ENCODE measurements at places on chromosomes 3 and 15. TPM values are rescaled to one million over a fixed set of nuclear protein-coding genes. Genes with fewer than 3 reads are reported as not detected.

LRRC34 gene
- 0.69 TPM for total RNA-seq

ANKRD63 gene
- total RNA-seq = not detected

PLSCR5 gene
- total RNA-seq = not detected

ROPN1 gene
- total RNA-seq = not detected

DUOXA2 gene
- not detected for total RNA-seq

KBTBD12 gene
- total RNA-seq = 20.6 TPM

TMCO5A gene
- total RNA-seq = not detected

CISH gene
- total RNA-seq = 74.5 TPM

CHRM5 gene
- not detected for total RNA-seq

ATP13A3 gene
- 46.6 TPM for total RNA-seq

P2RY1 gene
- total RNA-seq = 0.69 TPM

DNA sequence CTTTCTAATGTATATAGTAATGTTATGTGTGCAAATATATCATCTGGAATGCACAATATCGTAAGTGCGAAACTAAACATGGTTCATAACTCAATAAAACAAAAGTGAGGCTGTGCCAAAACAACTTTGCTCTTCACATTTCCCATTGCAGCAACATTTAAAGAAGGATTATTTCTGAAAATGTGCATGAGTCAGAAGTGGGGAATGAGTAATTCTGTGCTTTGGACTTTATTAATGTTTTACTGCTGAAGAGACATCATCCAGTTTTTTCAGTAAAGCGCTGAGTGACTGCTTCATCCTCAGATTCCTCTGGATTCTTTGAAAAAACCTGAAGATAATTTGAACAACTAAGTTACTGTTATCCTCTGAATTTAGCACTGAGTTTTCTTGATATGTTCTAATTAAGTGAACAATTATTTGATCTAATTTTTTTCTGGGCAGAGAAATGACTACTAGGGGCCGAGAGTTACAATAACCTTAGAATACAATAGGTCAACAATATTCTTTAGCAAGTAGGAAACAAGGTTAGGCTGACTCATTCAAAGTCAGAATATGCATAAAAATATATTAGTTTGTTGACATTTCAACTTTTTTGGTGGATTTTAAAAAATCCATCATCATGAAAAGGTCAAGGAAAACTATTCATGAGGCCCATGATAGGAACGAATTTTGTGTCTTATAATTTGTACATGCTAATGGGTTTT, 20.0 kb upstream of the PLCL2 start:
- no peak overlapping the region for H3K4me3 ChIP-seq
- no peaks in the 10 kb centered on the region for H3K36me3 ChIP-seq
- H3K27ac ChIP-seq = no peak overlapping the region
- peaks cover 15% of the 10 kb centered on the region for H3K4me1 ChIP-seq
- no peak for DNase-seq

DNA sequence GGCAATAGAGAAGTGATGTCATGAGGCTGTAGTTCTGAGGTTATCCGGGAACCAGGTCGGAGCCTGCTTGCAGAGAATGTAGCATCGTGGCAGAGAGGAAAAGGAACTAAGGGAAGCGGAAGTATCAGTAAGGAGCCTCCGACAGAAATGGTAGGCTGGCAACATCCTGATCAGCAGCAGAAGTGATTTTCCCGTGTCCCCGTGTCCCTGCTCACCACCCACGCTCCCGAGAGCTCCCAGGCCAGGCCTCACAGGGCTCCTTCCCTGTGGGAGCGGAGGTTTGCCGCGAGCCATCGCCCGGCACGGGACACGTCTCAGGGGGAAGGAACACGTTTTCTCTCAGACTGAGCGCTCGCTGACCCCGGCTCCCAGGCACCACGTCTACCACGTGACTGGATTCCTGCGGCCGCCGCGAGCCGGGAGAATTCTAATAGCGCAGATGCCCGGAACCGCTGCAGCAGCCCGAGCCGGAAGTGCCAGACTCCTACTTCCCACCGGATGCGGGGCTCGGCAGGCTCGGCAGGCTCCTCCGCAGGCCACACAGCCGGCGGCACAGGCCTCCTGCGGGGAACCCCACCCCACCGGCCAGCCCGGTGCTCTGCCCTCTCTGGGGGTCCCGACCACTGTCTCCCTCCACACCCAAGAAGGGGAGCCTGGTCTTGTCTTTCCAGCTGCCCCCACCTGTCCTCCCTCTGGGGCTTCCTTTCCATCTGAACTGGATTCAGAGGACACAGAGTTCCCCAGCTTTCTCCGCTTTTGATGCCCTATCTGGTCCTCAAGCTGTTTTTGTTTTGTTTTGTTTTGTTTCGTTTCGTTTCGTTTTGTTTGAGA, 99.3 kb downstream of the BDH1 start:
- H3K27ac ChIP-seq = peak overlapping the region; percentile 48
- peaks cover 10% of the 10 kb centered on the region for H3K4me1 ChIP-seq
- H3K27me3 ChIP-seq = no peaks in the 10 kb centered on the region
- DNase-seq = peak; percentile 92

DNA sequence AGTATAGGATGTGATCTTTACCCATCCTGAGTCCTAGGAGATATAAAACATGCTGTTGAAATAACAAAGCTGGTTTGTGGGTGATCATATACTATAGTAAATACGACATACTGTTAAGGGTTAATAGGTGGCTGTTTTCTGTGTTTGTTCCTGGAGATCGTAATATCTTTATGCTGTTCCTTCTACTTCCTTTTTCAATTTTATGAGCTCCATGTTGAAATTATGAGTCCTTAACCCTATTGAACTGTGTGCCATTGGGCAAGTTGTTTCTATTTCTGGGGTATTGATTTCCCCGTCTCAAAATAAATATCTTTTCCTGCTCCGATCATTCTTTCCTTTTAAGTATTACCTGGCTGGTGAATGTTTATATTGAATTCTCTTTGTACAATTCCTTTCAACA, 115.1 kb downstream of the LPP start:
- no peaks in the 10 kb centered on the region for H3K27me3 ChIP-seq
- H3K4me3 ChIP-seq = no peak overlapping the region
- H3K27ac ChIP-seq = peak overlapping the region; percentile 60
- DNase-seq = no peak
- peaks cover 55% of the 10 kb centered on the region for H3K4me1 ChIP-seq

DNA sequence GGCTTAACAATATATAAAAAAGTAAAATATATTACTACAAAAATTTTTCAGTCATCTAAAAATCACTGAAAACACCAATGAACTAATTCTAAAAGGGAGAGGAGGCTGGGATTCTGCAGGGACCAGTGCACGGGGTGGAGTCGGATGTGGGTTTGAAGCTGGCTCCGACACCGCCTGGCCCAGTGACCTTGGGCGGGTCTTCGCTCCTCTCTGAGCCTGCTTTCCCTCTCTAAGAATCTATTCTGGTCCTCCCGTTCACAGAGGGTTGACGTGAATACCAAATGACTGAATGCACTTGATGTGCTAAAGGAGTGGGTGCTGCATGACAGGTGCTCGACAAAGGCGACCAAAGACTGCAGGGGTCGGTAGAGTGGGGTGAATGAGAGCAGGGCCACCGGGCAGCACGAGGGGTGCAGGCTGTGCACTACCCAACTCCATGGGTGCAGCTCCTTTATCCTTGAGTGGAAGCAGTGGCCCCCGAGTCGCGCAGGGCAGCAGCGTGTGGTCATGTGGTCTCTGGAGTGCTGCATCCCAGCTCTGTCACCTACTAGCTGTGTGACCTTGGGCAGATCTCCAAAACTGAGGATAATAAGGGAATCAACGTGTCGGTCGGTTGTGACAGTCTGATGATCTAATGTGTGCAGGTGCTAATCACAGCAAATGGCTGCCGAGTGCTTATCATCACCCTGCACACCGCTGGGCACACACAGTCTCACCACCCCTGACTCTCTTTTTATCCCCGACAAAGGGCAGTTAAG, 8.6 kb upstream of the IQSEC1 start:
- no peaks in the 10 kb centered on the region for H3K27me3 ChIP-seq
- H3K36me3 ChIP-seq = no peaks in the 10 kb centered on the region
- no peak overlapping the region for H3K4me3 ChIP-seq
- no peak for DNase-seq

- peaks cover 77% of the 10 kb centered on the region for H3K4me1 ChIP-seq
- peak overlapping the region; percentile 92 for H3K27ac ChIP-seq
- peak; percentile 75 for DNase-seq
- no peaks in the 10 kb centered on the region for H3K36me3 ChIP-seq
These were observed 82.5 kb downstream of the AGBL1 start for GRCh38 chr15:86162172-86162591.

DNA sequence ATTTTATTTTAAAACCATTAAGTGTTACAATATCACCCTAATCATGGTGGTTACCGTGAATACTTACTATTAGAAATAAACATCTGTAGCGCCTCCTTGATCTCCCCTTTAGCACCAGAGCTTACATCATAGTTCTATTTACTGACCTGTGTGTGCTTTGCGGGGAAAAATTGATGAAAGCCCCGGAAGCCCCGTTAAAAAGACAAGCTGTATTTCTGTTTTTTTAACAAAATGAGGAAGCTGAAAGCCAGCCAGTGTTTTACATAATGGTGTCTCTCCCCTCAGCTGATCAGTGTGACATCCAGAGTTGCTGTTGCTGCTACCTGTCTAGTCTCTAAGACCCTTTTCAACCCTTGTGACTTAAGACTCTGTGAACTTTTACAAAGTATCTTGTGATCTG, 100.8 kb downstream of the OPA1 start:
- peaks cover 65% of the 10 kb centered on the region for H3K36me3 ChIP-seq
- H3K4me3 ChIP-seq = no peak overlapping the region
- no peaks in the 10 kb centered on the region for H3K27me3 ChIP-seq

- peaks cover 22% of the 10 kb centered on the region for H3K4me1 ChIP-seq
- peak; percentile 42 for DNase-seq
- no peaks in the 10 kb centered on the region for H3K27me3 ChIP-seq
- H3K4me3 ChIP-seq = no peak overlapping the region
- H3K36me3 ChIP-seq = peaks cover 8% of the 10 kb centered on the region
These were observed 12.3 kb downstream of the ABTB1 start for GRCh38 chr3:127684871-127685707.

GRCh38 chr15:91050128-91050455, 27.7 kb upstream of the VPS33B start:
- DNase-seq = no peak
- H3K27ac ChIP-seq = no peak overlapping the region
- H3K36me3 ChIP-seq = no peaks in the 10 kb centered on the region
- no peaks in the 10 kb centered on the region for H3K4me1 ChIP-seq
- peaks cover 10% of the 10 kb centered on the region for H3K27me3 ChIP-seq
- H3K4me3 ChIP-seq = no peak overlapping the region

- no peaks in the 10 kb centered on the region for H3K4me1 ChIP-seq
- H3K27ac ChIP-seq = no peak overlapping the region
- no peak overlapping the region for H3K4me3 ChIP-seq
- DNase-seq = no peak
- no peaks in the 10 kb centered on the region for H3K27me3 ChIP-seq
These were observed 27.2 kb downstream of the VEPH1 start for GRCh38 chr3:157475921-157476414.

GRCh38 chr3:136544532-136544931, 207.6 kb downstream of the STAG1 start:
- H3K27me3 ChIP-seq = no peaks in the 10 kb centered on the region
- H3K27ac ChIP-seq = no peak overlapping the region
- no peaks in the 10 kb centered on the region for H3K4me1 ChIP-seq
- no peak for DNase-seq

GRCh38 chr15:34927726-34928125, 41.8 kb downstream of the AQR start:
- H3K27ac ChIP-seq = no peak overlapping the region
- no peak overlapping the region for H3K4me3 ChIP-seq
- H3K4me1 ChIP-seq = no peaks in the 10 kb centered on the region
- peaks cover 5% of the 10 kb centered on the region for H3K36me3 ChIP-seq
- H3K27me3 ChIP-seq = no peaks in the 10 kb centered on the region

- no peak overlapping the region for H3K27ac ChIP-seq
- no peak overlapping the region for H3K4me3 ChIP-seq
- H3K4me1 ChIP-seq = peaks cover 18% of the 10 kb centered on the region
- H3K27me3 ChIP-seq = no peaks in the 10 kb centered on the region
- no peaks in the 10 kb centered on the region for H3K36me3 ChIP-seq
These were observed 3.3 kb upstream of the LRTM1 start for GRCh38 chr3:54931182-54931581.

DNA sequence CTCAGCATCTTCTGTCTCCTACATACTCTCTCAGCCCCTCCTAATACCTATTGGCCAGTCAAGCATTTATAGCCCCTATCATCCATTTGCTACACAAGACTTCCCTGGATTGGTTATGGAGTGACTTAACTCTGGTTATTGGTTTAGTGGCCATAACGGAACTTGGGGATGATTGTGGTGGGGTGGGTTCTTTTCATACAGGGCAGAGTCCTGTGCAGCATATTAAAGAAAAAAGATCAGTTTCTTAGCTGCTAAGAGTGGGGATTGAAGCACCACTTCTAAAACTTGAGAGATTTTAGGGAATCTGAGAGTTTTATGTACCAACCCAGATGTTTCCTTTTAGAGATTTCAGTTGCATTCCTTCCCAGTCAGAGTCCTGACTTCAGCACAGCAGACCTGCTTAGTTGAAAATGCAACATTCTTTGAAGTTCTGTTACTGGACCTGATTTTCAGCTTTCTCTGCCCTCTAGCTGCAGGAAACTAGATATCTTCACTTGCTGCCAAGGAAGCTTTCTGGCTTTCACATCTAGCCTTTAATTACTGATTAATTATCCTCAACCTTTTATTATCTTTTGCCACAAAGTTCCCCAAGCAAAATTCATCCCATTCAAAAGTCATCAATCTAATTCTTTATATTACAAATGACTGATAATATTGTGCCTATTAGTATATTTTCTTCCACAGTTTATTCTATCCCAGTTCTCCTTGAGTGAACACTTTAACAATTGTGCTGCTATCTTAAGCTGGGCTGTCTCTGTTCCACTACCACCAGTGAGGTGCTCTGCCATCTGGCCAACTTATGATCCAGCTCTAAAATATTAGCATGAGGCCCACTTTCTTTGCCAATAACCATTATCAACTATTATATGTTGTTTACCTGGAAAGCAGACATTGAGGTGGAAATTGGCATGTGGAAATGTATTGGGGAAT, 906.0 kb upstream of the ALCAM start:
- H3K4me1 ChIP-seq = no peaks in the 10 kb centered on the region
- H3K27me3 ChIP-seq = no peaks in the 10 kb centered on the region
- DNase-seq = no peak
- H3K27ac ChIP-seq = no peak overlapping the region
- H3K36me3 ChIP-seq = no peaks in the 10 kb centered on the region
- H3K4me3 ChIP-seq = no peak overlapping the region

GRCh38 chr15:80768158-80768557, 11.0 kb upstream of the CEMIP start:
- no peaks in the 10 kb centered on the region for H3K4me1 ChIP-seq
- no peak overlapping the region for H3K27ac ChIP-seq
- H3K36me3 ChIP-seq = no peaks in the 10 kb centered on the region

- DNase-seq = no peak
- H3K27me3 ChIP-seq = no peaks in the 10 kb centered on the region
- H3K27ac ChIP-seq = no peak overlapping the region
- H3K36me3 ChIP-seq = peaks cover 6% of the 10 kb centered on the region
- no peak overlapping the region for H3K4me3 ChIP-seq
- H3K4me1 ChIP-seq = no peaks in the 10 kb centered on the region
These were observed 91.7 kb downstream of the NPTN start for GRCh38 chr15:73541479-73541878.

Measured in psoas muscle (tissue), 8 donors.